Activated T-helper 1 cell treated with anti-CD3 and anti-CD28 coated beads, Interleukin-2, amount 50 U/mL, for 16 hours (primary cell): ENCODE measurements at places on chromosomes 12 and 14.

DNA sequence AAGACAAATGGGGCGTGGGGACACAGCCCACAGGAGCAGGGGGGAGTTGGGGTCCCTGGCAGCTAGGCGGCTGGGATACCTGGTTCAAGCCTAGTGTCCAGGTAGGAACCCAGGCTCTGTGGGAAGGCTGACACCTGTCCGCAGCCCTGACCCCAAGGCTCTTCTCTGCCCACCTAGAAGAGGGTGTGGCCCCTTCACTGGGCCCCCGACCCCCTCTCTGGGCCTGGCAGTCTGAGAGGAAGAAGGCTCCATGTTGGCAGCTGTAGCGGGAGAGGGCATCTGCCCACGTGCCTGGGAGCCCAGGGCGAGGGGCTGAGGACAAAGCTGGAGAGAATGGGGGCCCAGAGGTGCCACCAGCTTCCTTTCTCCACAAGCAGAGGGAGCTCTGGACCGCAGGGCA, 10.5 kb downstream of the CHGA start:
- DNase-seq, result no peak

DNA sequence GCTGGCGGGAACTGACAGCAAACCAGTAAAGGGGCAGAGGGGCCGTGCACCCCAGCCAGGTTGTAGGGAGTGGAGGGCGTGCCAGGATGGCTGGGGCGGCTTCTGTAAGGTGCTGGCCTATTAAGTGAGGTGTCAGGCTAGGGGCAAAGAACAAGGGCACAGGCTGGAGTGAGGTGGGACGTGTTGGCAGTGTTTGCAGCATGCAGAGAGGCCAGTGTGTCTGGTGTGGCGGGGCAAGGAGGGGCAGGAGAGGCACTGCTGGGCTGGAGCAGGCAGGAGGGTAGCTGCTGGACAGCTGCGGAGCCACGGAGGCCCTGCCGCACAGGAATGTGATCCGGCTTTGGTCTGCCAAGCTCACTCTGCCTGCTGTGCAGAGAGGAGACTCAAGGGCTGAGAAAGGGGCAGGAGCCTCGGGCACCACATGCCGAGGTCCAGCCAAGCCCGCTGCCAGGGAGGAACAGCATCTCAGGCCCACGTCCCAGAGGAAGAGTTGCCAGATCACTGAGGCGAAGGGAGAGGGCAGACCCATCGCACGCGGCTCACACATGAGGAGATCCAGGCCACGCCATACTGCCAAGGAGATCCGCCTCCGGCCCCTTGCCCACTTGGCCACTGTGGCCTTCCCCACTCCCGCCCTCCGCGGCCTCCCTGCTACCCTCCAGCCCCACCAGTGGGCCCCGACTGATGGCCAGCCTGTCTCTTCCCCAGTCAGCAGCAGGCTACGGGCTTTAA, 46.8 kb downstream of the AMN start:
- DNase-seq, result no peak

GRCh38 chr12:132147423-132148367, 3.4 kb downstream of the NOC4L start:
- no peak for DNase-seq

DNA sequence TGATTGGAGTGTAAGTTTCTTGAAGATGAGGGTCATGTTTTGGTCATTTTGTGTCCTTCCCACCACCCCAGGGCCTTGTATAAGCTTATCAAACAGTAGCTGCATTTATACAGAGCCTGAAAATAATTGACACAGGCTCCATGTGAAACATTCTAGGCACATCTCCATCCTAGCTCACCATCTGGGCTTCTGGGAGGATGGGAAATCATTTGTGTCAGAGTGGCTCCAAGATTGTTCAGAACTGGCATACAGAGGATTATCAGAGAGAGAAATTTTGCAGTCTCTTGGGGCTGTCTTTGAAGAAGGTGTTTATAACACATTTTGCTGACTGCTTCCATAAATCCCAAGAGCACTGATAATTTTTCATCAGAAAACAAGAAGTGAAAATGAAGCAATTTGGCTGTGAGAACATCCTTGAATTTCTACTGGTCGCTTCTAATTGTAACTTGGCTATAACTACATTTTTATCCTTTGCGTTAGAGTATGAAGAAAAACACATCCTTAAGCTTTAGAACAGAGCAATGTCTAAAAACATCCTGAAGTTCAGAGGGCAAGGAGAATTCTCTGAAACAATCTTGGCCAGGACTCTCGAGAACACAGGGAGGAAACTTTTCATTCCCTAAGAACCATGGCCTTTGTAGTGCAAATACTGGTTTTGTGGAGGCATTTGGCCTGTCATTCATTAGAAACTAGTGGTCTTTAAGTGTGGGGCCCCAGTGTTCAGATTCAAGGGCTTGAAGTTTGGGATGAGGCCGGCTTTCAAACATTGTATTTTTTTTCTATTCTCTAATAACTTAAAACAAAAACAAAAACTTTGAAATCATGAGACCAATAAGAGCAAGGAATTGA, 151.1 kb downstream of the DACT1 start:
- no peak for DNase-seq

GRCh38 chr14:88325883-88326282, 2.8 kb upstream of the KCNK10 start:
- no peak for DNase-seq

DNA sequence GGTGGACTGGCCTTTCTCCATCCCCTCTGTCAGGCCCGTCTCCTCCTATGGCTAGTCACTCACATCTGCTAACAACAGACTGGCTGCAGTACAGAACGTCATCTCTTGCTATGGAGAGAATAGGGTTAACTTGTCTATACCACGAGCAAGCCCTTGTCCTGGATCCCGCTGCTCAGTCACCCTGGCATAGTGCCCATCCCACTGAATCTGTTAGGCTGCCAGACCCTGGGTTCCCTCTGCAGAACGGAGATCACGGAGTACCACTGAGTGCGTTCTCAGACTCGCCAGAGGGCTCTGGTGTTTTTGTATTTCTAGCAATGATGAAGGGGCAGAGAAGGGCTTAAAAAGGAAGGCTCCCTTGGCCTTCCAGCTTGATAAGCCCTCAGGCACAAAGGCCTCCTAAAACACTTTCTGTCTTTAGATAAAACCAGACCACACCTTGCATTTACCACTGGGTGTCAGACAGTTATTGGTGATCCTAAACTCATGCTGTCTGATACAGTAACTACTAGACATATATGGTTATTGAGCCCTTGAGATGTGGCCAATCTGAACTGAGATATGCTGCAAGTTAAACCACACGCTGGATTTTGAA, 6.3 kb upstream of the NRIP2 start:
- DNase-seq, result no peak

DNA sequence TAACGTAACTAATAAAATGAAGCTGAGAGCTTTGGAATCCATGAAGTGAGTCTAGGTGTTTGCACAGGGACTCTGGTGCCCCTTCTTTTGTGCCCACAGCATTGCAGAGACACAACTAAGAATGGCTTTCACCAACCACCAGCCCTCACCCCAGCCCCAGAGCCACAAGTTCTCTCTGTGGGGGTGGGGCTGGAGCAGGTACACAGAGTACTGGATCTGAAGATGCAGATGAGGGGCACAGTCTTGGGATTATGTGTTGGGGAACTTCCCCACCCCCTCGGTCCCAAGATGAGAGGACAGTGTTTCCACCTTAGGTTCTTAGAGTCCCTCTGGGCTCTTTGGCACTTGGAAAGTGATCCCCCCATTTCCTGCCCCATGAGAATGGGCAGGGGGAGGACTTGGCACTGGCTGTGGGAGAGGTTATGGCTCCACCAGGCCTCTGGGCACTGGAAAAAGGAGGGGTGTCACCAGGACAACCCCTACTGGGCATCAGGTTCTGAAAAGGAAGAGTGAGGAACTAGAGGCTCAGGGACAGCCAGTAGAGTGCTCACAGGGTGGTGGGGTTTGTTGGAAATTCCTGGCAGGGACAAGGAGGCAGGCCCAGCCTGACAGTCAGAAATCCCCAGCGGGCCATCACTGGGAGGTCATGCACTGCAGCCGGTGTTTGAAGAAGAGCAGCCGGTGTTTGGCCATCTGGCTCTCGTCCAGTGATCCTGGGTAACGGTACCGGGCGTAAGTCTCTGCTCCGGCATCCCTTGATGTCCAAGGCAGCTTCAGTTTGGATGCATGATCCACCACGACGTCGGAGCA, 6.7 kb downstream of the B4GALNT1 start:
- DNase-seq, result no peak

GRCh38 chr12:20469300-20469699, 101.0 kb downstream of the PDE3A start:
- DNase-seq, result no peak

GRCh38 chr14:44962334-44963043, 499 bp downstream of the TOGARAM1 start:
- peak; percentile 5 for DNase-seq

DNA sequence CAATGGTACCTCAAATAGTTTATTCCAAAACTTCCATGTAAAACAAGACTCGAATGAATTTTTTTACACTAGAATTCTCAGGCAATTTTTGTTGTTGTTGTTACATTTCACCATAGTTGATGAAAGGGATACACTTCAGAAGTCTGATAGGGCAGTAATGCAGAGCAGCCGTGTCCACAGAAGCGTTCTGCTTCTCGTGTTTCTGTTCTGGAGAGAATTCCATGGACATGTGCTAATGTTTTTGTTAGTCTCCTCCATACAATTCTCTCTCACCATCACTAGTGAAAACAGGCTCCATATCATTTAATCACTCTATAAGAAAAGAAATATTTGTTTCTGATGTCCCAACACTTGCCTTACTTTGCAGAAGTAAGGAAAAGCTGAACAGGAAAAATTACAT, 606.1 kb downstream of the SLC16A7 start:
- DNase-seq, result no peak
